ENCODE measurements at places on chromosomes 13 and 19.
A peak's percentile ranks its signal among the peaks of the same experiment; 100 is the strongest.

- DNase-seq, result no peak
These were observed 11.4 kb upstream of the USP12 start for GRCh38 chr13:27182844-27183497.

DNA sequence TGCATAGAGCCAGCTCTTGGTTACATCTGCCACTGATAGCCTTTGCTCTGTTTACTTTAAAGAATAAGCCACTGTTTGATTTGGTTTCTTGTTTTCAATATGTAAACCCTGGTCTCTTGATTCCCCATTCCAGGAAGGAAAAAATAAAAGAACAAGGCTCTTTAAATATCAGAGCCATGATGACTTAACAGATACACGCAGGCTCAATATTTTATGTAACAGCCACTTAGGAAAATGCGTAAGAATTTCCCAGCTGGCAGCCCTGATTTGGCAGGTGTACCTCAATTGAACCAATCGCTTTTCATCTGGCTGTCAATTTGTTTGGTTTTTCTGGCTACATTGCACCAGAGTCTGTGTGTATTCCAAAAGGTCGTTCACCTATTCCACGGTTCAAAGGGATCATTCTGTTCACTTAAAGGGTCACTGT lies 65.6 kb downstream of the IRS2 start:
- no peak for DNase-seq

- no peak for DNase-seq
These were observed 5.8 kb downstream of the CPAMD8 start for GRCh38 chr19:17020823-17021222.

DNA sequence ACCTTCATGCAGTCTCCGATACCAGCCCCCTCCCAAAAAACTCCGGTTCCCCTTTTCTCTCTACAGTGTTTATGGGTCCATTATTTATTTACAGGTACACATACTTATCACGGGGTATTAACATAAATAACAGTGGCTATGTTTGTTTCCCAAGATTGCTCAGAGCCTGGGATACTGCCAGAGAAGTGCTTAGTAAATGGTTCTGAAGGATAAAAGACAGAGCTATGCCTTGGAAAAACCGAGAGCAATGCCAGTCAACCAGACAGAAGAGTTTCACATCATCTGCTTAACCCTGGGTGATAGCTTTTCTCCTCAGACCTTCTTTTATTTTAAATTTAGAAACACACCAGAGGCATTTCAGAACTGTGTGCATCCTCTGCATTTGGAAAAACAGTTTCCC lies 61.3 kb downstream of the NUFIP1 start:
- DNase-seq, result no peak

- no peak for DNase-seq
These were observed 1141.0 kb upstream of the PRR20A start for GRCh38 chr13:55999709-56000108.

- DNase-seq, result no peak
These were observed 140.7 kb downstream of the TM9SF2 start for GRCh38 chr13:99642006-99642405.

- no peak for DNase-seq
These were observed 140.3 kb downstream of the PDS5B start for GRCh38 chr13:32726374-32727037.

DNA sequence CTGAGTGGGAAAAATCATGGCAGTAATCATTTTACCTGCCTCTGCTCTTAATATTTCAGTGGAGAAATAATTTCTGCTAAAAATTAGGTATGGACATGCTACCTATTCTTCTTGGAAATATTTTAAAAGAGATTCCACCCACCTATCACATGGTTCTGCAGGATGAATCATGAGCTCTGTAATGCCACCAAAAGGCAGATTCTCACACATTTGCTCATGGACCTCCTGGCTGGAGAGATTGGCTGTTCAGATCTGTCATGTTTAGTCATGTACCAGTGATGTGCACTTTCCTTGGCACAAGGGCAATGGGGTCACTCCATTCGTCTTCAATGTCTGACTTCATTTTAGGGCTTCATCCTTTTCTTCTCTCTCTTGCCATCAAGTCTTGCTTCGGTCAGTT lies 101.8 kb upstream of the MBNL2 start:
- DNase-seq, result no peak

DNA sequence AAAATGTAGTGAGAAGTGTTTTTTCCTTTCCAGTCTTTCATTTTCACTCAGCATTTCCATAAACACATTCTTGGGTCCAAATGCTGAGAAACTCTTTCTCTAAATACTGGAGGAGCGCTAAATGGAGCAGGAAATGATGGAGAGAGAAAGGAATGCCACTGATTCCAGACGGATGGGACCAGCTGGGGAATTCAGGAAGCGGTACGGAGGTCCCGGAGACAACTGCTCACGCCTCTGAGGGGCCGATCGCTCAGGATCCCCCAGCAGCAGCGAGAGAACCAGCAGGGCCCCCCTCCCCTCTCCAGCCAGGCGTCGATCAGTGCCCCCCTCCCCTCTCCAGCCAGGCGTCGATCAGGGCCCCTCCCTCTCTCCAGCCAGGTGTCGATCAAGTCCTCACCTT lies 13.2 kb downstream of the RASA3 start:
- no peak for DNase-seq

DNA sequence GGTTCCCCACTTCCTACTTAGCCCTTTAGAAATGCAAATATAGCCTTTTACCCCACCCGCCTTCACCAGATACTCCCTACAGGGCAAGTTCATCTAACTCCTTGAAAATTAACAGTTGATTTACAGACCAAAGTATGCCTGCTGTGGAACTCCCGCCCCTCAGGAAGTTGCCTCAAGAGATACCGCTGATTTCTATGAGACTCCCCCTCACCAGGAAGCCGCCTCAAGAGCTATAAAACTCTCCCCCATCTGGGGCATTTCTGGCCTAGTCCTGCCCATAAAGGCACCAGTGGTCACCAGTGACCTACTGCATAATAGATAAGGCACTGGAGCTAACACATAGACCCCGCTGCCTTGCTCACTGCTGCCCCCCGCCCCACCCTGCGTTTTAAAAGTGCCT lies 201.7 kb upstream of the UBL3 start:
- no peak for DNase-seq

GRCh38 chr19:34712395-34713261 lies 21.4 kb upstream of the ZNF181 start:
- DNase-seq, result peak; percentile 16

- no peak for DNase-seq
These were observed 101.5 kb upstream of the TSHZ3 start for GRCh38 chr19:31450696-31451095.

Data from stimulated activated CD4-positive, alpha-beta T cell treated with anti-CD3 and anti-CD28 coated beads, Interleukin-1b, Interleukin-23, amount 100 ng/mL, for 24 hours (primary cell).